ENCODE measurements at places on chromosomes 6 and 20.

DNA sequence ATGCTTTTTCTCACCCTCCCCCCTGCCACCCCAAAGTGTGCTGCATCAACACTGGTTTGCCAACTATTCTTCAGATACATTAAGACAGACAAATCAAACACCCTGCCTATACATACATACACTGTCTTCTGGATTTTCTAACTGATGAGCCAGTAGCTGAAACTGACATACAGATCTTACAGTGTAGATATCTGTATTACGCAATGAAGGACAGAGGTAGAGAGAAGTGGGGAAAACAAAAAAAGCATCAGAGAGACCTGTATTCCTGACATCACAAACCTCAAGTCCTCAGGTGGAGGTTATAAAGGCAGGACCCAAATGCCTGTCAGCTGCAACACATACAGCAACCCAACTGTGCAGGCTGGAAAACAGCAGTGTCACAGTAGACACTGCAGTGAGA is 535.4 kb downstream of the HACE1 start:
- no peak for DNase-seq

- DNase-seq, result no peak
Measured at GRCh38 chr6:163188746-163189145, 225.8 kb upstream of the QKI start.

GRCh38 chr20:22744341-22745193 is 160.2 kb upstream of the FOXA2 start:
- DNase-seq, result no peak

DNA sequence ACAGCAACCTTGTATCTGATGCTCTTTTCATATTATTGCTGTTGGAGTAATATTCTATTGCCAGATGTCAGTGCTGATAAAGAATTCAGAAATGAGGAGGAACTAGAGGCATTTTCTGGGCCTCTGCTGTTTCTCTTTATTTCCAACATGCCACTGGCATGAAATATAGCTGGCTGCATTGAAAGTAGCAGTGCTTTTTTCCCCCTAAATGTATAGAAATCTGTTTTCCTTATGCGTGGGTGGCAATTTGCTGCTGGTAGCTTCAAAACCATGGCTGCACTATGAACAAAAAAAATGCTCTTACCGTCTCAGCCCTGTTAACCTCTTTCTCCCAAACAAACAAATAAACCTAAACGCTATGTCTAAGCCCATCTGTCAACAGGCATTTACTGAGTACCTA is 442.3 kb upstream of the AGPAT4 start:
- no peak for DNase-seq

DNA sequence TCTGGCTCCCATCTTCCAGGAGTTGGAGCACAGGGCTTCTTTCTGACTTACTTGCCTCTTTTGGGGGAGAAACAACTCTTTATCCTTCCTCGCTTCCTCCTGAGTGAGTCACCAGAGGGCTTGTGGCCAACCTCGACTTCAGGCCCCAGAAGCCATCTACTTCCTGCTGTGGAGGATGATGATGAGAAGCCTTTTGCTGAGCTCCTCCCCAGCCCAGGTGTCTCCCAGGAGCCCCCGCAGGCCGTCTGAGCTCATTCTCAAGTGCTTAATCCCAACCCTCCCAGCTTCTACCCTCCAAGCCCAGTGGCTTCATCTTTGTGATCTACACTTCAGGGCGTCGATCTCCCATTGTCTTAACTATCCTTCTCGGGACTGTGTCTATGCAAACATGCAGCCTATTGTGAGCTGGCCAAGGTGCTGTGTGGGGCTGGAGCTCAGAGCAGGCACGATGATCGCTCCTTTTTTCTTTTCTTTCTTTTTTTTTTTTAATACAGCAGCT is 27.9 kb downstream of the SDCBP2 start:
- no peak for DNase-seq
